ENCODE measurements at places on chromosomes 6 and 20.

DNA sequence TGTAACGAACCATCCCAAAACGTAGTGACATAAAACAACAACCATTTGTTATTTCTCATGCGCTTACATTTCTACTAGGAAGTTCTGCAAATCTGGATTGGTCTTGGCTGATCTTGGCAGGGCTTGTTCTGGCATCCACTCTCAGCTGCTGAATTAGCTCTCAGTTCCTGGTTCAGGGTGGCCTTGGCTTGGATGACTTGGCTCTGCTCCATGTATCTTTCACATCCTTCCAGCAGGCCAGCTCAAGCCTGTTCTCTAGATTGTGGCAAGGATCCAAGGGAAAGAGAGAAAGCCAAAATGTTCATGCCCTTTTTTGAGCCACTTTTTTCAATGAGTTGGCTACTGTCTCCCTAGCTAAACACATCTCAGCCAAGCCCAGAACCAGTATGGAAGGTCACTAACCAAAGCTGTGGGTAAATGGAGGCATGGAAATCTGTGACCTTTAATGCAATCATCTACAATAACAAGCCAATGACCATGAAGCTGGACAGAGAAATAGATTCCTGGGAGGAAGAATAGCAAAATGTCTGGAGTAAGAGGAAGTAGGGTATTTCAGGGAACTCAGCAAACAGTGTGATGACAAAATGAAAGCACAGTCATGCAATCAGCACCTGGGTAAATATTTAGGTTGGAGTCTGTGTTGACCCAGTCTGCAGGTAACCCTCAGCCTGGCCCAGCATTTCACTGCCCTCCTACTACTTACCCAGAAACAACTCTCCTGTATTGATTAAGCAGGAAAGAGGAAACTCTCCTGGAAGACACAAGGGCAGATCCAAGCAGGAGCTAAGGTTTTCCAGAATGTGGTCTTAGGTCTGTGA lies 32.7 kb upstream of the SNAP25 start:
- DNase-seq = no peak

GRCh38 chr20:62652041-62652893 lies 10.0 kb downstream of the SLCO4A1 start:
- peak; percentile 73 for DNase-seq

GRCh38 chr6:115945306-115945705 lies 115.4 kb downstream of the FRK start:
- no peak for DNase-seq

DNA sequence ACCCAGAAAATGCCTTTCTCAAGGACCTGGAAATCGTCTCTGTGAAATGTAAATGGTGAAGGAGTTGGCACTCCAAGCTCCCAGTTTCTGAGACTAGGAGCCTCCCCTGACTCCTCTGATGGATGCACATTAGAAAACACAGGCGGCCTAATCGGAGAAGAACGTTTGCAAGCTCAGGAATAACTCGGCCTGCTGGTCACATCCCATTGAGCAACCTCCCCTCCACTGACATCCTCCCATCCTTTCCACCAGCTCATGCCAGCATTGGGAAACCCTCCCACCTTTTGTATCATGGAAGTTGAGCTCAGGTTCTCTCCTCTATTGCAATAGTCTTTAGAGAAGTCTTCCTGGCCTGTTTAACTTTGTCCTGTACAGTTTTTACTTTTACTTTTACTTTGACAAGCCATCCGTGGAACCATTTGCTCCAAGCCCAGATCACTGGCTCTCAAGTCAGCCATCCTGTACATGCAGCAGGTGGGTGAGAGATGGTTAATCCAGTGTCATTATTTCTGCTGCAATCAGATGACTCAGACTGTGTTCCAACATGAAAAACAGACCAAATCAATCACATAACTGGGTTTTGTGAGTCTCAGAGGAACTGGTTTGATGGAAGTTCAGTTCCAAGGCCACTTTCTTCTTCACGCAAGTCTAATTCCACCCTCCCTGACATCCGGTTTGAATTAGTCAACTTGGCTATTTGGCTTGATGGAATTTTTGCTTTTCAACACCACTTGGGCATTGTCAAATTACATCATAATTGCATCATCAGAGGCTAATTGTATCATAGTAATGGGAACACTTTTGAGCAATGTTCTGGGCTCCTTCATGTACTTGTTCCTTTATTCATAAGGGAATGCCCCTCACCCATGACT lies 619.4 kb upstream of the CDH4 start:
- DNase-seq = no peak

DNA sequence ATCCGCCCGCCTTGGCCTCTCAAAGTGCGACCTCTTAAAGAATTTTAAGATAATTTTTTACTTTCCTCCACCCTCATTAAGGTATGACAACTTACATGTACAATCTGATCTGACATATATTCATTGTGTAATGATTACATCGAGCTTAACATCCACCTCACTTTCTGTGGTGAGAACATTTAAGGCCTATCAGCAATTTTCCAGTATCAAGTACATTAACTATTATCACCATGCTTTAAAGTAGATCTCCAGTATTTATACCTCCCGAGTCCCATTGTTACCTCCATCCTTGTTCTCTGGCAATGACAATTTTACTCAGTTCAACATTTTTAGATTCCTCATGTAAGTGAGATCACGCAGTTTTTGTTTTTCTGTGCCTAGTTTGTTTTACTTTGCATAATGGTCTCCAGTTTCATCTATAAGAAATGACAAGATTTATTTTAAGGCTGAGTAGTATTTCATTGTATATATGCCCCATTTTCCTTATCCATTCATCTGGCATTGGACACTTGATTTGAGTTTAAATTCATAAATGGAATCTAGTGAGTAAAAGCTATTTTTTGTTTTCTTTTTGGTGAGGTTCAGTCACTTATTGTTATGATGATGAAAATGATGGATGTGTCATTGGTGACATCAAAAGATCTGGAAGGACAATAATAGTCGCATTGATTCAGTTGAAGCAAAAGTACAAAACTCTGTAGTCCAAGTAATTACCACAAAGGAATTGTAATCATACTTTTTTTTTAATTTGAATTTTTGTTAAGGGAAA lies 87.0 kb downstream of the OR2B2 start:
- DNase-seq = no peak

- DNase-seq = peak; percentile 68
Measured at GRCh38 chr6:166957087-166957804, 896 bp upstream of the RNASET2 start.

GRCh38 chr6:170034294-170034693 lies 256.6 kb downstream of the DLL1 start:
- DNase-seq = no peak

Measured in CD8-positive, alpha-beta memory T cell (primary cell).